ENCODE measurements at places on chromosomes 11 and 22.

GRCh38 chr11:2815762-2816496, 69.6 kb downstream of the CDKN1C start:
- DNase-seq: no peak

DNA sequence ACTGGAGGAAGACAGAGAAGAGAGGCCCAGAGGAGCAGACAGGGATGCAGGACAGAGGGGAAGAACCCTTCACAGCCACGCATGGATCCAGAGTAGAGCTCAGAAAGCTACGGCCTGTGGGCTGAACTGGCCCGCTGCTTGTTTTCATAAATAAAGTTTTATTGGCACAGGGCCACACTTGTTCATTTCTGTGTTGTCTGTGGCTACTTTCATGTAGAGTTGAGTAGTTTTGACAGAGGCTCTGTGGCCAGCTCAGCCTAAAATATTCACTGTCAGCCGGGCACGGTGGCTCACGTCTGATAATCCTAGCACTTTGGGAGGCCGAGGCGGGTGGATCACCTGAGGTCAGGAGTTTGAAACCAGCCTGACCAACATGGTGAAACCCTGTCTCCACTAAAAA, 26.2 kb upstream of the GAL start:
- DNase-seq: no peak

DNA sequence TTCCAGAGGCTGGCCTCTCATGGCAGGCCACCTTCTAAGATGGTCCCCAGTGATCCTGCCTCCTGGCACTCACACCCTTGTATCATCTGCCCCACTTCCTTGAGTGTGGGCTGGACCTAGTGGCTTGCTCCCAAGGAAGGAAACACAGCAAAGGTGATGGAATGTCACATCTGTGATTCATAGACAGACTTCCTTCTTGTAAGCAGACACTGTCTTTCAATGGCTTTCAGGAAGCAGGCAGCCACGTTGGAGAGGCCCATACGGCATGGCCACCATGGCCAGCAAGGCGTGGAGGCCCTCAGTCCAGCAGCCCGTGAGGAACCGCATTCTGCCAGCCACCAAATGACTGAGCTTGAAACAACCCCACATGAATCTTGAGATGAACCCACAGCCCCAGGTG, 11.3 kb downstream of the LMO1 start:
- DNase-seq: no peak

DNA sequence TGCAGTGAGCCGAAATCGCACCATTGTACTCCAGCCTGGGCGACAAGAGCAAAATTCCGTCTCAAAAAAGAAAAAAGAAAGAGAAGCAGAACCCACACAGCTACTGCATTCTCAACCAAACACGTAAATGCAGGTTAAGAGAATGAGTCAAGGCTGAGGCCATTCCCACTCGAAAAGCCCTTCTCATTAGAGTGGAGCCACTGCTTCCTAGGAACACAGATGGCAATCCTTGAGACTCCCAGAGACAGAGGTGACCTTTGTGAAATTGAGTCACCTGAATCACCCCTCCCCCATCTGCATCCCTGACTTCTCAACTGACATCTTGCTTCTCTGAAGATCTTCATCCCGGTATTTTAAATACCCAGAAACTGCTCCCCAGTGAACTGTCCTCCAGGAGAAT, 8.2 kb downstream of the PACSIN2 start:
- DNase-seq: no peak

GRCh38 chr11:112382561-112382960, 121.9 kb upstream of the PLET1 start:
- DNase-seq: no peak

DNA sequence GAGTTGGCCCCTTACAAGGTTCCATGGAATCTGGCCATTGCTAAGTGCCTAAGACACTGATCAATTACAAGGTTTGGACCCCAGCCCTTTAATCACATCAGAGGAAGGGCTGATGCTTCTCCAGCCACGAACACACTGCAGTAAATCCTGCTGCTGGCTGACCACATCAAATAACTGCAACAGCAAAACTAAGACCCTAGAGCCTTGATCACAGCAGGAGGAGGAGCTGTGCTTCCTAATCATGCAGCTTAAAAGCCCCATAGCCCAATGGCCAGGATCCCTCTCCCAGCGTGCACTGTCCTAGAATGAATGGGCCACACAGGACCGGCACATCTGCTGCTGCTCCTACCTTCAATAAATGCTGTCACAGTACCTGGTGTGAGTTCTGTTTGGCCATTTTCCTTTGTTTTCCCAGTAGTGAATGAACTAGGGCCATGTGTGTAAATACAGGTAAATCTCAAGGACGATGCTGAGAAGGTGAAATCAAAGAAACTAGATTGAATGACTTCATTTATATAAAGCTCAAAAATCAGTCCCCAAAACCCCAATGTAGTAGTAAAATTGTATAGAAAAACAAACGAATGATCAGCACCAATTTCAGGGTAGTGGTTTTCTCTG, 12.7 kb downstream of the ZP1 start:
- no peak for DNase-seq

DNA sequence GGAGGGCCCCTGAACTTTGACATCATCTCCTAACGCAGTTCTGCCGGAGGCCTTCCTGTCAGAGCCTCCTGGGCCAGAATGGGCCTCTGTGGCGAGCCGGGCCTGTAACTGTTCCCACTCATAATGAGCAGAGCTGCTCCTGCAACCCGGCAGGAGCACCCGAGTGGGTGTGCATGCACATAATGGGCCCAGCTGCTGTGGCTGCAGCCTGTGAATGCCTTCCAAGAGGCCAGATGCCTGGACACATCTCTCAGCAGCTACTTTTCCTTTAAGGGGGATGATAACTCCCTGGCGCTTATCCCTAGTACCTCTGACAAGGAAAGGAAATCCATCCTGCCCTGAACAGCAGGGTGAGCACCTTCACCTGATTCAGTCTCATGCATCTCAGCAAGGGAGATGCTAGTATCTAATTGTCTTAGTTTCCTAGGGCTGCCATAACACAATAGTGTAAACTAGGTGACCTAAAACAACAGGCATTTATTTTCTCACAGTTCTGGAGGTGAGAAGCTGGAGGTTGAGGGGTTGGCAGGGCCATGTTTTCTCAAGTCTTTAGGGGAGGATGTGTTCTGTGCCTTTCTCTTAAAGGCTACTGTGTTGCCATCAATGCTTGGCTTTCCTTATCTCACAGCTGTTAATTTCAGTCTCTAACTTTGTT, 120.5 kb downstream of the TEAD1 start:
- DNase-seq: no peak

DNA sequence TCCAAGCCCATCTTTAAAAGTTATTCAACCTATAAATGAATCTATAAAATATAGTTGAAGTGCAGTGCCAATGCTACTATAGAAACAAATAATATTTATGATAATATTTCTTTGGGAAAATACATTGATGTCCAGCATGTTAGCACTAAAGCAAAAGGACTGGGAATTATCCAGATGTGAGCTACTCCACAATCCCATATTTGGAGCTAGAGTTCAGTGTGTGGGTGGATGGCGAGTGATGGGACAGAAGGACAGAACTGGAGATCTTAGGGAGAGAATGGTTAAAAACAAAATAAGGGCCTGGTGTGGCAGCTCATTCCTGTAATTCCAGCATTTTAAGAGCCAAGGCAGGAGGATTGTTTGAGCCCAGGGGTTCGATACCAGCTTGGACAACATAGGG, 216.8 kb downstream of the TMEM135 start:
- no peak for DNase-seq

DNA sequence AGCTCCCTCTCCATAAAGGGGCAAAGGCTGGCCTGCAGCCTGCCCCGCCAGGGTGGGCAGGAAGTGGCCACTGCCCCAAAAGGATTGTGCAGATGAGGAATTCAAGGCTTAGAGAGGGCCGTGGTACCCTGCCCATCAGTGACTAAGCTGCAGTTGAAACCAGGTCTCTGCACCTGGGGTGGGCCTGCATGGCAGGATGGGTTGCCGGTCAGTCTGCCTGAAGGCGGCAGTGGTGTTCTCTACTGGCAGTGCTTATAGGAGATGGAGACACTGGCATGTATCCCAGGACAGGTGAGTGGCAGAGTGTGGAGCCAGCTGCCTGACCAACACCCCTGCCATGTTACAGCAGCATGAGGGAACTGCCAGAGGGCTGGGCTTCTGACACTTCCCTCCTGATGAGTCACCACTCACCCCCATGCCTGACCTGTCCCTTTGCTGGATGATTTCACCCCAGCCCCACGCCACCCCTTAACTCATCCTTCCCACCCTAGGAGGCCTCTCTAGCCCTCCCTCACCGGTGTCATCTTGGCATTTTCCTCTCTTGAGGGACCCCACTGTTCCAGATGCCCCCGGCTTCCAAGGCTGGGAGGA, 70.2 kb upstream of the LMO1 start:
- DNase-seq: no peak

DNA sequence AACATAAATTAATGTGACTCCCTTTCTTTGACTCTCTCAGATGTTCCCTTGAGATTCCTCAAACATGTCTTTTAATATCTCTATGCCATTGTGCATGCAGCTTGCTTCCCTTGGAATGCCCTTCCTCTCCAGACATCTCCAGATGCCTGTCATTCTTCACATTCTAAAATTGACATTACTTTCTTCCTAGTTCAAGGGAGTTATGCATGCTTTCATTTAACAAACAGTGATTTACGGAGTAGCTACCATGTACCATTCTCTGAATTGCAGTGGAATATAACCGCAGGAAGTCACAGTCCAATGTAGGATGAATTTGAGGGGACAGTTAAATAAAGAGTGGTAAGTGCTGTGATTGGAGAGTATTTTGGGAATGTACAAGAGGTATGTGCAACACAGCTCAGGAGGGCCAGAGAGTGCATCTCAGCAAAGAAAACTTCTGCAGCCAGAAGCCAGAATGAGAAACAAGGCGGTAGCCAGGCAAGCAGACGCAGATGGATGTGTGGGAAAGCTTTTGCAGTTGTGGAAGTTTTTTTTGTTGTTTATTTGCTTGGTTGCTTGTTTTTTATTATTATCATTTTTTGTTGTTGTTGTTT, 18.7 kb downstream of the MMP10 start:
- DNase-seq: no peak

GRCh38 chr22:24952837-24953383, 394 bp downstream of the KIAA1671 start:
- no peak for DNase-seq

- peak; percentile 84 for DNase-seq
These were observed 4.9 kb downstream of the LTO1 start for GRCh38 chr11:69670158-69670845.

GRCh38 chr22:47377926-47378560, 615.6 kb downstream of the TBC1D22A start:
- DNase-seq: no peak

GRCh38 chr11:131893103-131893890, 522.9 kb downstream of the NTM start:
- no peak for DNase-seq

- peak; percentile 28 for DNase-seq
These were observed 20.0 kb downstream of the TRMU start for GRCh38 chr22:46355369-46355995.
